Activated gamma-delta T cell treated with Interleukin-2 at 50 U/mL for 16 hours (primary cell): ENCODE measurements at places on chromosomes 12 and 14.

DNA sequence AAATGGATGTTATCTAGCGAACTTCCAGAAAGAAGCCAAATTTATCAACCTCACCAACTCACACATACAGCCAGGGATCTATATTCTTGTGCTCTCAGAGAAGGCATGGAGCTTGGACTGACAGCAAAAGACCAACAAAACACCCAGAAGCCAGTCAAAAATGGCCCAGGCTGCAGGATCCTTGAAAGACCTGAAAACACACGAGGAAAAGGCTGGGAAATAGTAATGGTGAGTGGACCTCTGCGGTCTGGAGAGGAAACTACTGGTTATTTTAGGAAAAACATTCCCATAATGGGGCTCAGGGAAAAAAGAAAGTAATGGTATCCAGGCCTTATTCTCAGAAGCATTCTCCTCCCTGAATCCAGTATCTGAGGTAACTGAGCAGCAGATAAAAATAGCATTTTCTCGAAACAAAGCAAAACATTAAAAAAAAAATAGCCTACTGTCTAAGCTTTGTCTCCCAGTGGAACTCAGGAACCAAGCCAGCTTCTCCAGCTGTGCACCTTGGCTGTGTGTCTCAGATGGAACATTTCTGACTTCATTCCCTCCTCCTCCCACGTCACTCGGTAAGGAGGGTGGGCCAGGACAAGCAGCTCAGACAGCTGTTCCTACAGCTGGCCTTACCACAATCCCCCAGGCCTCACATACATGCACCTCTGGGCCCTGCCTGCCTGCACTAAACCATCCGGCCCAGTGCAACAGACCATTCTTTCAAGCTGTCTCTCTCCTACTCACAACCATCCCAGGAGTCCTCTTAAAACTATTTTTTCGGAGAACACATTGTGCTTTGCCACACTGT, 249.9 kb downstream of the DAD1 start:
- DNase-seq = no peak

DNA sequence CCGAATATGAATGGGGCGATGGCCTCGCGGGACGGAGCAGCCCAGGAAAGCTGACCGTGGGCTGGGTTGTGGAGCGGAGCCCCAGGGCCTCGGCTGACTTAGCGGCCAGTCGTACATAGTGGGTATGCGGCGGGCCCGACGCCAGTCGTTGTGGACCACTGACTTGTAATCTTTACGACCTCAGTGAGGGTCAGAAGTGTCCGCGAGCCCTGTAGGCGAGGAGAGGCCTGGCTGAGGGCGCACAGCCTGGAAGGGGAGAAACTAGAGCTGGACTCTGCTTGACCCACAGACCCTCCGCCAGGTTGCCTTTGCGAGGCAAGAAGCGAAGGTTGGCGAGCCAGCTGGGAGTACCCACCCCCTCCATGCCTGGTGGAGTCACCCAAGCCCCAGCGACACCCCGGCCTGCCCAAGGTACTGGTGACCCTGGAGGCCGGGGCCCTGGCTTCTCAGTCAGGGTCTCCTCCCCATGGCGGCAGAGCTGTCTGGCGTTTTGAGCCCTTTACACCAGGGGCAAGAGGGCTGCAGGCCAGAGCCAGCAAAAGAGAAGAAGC, 15.6 kb upstream of the DYNC1H1 start:
- DNase-seq = no peak

GRCh38 chr12:6234906-6235305, 34.7 kb downstream of the CD9 start:
- DNase-seq = no peak

DNA sequence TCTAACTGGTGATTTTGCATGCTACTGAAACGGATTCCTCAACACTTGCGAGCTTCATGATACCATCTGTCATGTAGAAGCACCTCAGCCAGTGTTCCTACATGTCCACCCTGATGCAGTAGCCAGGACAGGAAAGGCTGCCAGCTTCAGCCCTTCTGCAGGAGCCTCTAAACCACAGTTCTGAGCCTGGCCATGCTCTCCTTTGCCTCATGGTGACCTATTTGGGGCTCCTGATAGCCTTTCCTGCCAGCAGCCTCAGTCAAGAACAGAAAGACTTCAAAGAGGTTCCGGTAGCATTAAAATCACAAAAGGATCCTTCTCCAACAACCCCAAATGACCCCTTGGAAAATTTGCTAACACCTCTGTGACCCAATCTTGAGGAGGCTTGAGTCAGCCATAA, 96.0 kb downstream of the CNTN1 start:
- no peak for DNase-seq

- no peak for DNase-seq
Observed at GRCh38 chr12:67826946-67827720, 162.1 kb upstream of the IFNG-AS1 start.

DNA sequence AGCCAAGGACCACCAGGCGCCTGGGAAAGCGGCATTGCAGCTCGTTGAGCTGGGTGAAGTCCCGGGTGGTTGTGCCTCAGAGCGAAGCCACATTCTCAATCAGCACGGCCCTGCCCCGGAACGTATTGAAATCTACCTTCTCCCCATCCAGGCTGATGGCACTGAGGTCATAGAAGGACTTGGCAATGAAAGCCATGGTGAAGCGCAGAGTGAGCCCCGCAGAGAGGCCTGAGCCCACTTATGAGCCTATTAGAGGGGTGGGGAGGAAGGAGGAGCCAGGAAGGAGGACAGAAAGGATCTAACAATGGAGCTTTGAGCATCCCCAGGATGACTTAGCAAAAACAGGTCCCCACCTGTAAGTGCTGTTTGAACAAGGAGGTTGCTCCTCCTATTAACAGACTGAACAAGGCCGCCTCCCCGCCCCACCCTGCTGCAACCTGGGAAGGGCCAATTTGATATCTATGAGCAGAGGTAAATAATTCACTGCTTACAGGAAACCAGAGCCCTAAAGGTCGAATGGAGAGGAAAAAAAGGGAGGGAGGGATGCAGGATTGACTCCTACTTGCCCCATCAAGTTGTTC, at the start of gene GPX2:
TSS of gene GPX2 (minus strand) at position 215 of the 581 bp plus-strand sequence. CDS start at position 196, 19 bp downstream.
- no peak for DNase-seq

- no peak for DNase-seq
Observed at GRCh38 chr12:2118481-2119255, 65.9 kb downstream of the CACNA1C start.

DNA sequence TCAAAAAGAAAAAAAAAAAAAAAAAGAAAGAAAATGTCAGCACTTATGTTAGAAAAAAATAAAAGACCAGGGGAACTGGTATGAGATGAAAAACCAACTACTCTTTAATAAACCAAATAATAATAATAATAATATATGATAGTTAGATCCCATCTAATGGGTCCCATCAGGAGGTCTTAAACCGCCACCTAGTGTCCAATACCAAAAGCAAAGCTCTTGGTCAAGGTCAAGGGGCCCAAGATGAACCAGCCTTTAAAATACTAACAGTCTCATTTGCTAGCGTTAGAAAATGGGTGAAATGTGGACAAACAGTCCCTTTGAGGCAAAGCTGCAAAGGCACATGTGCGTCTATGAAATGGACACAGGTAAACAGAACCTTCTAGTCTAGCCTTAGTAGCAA, 12.3 kb downstream of the BRAP start:
- no peak for DNase-seq

GRCh38 chr14:34113005-34113511, 162.2 kb upstream of the EGLN3 start:
- DNase-seq = no peak

- DNase-seq = no peak
Observed at GRCh38 chr14:103868242-103868897, 21.0 kb upstream of the PPP1R13B start.

GRCh38 chr14:64540208-64541202, at the start of gene HSPA2:
TSS of gene HSPA2 (plus strand) at chr14:64540741. CDS start at chr14:64540850, 109 bp downstream.
- DNase-seq = peak; percentile 92

- DNase-seq = no peak
Observed at GRCh38 chr12:122048151-122048550, 26.5 kb downstream of the BCL7A start.

DNA sequence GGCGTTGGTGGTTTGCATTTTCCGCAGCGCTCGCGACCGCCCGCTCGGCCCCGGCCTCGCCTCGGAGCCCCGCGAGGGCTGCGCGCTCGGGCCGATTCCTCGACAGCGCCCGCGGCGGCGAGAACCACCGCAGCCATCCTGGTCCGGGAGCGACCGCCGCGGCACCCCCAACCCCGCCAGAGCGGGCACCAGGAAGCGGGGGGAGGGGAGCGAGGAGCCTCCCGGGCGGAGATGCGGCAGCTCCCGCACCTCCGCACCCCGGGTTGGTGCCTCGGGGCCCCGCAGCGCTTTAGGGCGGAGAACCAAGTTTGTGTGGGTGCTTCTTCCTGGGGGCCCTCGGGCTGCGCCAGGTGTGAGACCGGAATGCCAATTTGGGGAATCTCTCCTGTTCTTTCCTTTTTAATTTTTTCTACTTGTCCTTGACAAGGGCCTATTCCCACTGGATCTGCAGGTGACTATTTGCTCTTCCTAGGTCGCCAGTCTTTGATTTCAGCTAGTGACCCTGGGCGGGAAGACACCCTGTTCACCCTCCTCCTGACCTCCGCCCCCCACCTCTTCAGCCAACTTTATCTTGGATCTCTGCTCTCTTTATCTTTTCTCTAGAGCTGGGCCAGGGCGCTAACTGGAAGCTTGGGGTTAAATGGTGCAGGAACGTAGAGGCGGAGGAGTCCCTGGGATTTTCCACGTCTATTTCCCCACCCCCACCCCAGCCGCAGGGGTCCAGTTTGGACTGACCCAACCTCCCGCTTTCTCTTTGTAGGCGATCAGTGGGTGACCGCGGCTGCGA, at the start of gene SOCS2:
TSS of gene SOCS2 (plus strand) at position 751 of the 787 bp plus-strand sequence. CDS start 223 bp downstream, outside the sequence.
- DNase-seq = no peak

DNA sequence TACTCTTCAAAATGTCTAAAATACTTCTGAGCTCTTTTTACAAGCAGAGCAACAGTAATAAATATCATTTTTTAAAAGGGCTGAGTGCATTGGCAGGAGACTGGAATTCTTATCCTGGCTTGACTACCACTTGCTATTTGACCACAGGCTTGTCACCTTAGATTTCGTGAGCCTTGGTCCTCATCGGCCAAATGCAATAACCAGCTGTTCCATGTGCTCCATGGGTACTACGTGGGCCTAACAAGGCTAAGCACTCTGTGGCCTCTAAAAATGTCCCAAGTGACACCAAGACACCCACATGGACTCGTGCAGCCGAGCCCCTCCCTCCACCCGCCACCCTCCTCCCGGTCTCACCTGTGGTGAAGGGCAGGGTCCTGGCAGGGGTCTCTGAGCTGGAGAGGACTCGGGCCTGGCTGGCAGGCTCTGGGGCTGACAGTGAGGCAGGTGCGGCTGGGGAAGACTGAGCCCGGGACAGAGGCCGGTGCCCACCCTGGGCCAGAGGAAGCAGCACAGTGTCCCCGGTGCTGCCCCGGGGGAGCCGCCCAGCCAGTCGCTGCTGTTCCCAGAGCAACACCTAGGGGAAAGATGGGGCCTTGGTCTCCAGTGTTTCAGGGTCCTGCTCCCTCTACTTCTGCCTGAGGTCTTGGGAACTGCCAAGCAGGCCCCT, 20.1 kb downstream of the SLC48A1 start:
- DNase-seq = no peak

DNA sequence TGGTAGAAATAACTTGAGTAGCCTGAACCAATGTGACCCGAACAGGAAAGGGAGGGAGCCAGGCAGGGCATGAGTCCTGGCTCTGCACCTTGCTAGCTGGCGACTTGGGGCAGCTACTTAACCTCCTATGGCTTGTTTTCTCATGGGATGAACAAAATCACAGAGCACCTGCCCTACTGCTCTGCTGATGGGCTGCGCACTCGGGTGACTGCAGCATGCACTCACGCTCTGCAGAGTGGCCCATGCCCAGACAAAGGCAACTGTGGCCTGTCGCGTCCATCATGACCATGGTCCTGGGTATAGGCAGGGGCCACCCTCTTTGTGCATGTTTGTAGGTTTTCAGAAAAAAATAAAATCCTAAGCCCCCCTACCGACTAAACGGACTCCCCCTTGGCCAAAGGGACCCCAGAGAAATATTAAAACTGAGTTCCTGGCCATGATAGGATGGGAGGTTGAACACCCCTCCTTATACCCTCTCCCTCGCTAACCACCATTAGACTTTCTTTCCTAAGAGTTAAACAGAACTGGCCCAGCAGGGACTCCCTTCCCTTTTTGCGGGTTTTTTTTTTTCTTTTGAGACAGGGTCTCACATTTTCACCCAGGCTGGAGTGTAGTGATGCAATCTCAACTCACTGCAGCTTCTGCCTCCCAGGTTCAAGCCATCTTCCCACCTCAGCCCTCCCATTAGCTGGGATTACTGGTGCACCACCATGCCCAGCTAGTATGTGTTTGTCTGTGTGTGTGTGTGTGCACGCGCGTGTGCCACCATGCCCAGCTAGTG, 32.5 kb downstream of the VWF start:
- DNase-seq = no peak

- no peak for DNase-seq
Observed at GRCh38 chr14:74444866-74445265, 18.9 kb upstream of the SYNDIG1L start.

DNA sequence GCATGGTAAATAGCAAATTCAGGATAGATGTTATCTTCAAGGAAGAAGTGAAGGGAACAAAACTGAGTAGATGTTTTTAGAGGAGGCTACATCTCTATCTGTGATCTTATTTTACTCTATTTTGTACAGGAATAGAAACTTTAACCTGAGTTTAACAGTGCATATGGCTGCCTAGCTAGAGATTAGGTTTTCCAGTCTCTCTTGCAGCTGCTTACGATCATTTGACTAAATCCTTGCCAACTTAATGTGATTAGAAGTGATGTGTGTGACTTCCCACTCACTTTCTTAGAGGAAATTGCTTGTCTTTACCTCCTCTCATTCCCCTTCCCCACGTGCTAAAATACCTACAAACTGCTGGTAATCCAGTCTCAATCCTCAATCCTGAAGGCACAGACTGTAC, 26.5 kb upstream of the SLC15A5 start:
- DNase-seq = no peak
